ENCODE measurements at places on chromosomes 6 and 20. TPM values are rescaled to one million over a fixed set of nuclear protein-coding genes. Genes with fewer than 3 reads are reported as not detected.

DNA sequence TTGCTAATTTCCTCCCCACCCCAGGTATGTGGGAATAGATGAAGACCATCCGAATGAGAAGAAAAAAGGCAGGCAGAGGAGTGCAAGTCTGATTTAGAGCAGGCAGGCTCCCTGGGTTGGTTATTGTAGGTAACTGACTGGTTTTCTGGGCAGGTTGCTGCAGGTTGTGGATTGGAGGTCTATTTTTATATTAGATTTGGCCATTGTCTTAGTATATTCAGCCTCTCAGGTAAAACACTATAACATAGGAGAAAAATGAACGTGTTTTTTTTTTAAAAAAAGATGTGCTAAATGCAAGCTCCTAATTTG lies 492 bp upstream of the TBC1D7 start:
- no peak for DNase-seq

DNA sequence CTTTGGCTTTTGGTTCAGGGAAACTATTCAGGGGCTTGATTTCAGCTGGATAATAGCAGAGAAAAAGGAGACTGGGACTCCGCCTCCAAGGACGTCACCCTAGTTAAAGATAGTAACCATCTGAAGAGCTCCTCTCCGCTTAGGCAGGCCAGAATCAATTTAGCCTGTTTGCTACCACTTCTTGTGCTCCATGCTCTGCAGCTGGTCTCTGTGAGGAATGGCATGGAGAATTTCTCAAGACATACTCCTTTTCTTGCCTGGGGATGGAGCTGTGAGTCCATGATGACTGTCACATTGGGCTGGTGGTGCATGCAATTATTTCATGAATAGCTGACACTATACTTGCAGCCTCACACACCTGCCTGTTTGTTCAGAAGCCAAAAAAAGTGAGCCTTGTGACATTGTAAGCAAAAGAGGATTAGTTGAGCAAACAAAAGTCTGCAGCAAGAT lies 61.4 kb downstream of the TXLNB start:
- DNase-seq: no peak

- no peak for DNase-seq
Observed at GRCh38 chr6:53322188-53323029, 26.3 kb downstream of the ELOVL5 start.

GRCh38 chr6:96138406-96138805 lies 122.6 kb downstream of the FUT9 start:
- DNase-seq: no peak

DNA sequence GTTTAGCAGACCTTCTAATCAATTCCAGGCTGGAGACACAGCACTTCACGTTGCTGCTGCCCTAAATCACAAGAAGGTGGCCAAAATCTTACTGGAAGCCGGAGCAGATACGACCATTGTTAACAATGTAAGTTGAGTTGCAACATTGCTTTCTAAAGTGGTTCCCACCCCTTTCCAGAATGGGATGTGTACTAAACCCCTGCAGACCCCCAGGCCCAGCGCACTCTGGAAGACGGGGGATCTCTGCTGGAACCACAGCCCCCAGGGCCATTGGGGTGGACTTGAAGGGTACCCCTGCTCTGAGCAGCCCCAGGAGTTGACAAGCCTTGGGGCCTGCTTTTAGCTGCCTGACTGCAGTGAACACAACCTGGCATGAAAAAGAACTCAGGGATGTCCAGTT lies 22.0 kb downstream of the LYRM2 start:
- DNase-seq: no peak

GRCh38 chr6:52522151-52522626 lies 54.7 kb downstream of the TRAM2 start:
- no peak for DNase-seq

DNA sequence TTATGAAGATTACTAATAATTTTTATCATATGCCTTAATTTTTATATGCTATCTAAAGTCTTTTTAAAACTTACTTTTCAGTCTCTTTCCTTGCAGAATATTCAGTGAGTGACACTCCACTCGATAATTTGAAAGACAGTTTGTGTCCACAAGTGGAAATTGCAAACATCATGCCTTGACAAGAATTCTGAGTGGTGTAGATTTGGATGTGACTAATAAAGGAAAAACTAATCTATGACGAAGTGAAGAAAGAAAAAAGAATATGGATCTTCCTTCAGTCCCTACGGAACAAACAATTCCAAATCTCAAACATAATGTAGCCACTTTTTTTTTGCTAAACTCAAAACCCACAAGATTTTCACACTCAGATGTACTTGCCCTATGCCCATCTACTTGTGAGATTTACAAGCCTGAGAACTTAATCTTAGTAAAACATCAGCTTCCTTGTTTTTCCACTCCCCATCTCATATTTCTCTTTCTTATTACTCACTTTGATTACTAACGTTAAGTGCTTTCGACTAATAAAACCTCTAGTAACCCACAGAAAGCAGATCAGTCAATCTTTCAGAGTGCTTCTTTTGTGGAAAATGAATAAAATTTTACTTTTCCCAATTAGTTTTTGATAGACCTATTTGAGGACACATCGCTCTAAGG lies 1155.8 kb downstream of the GRIK2 start:
- no peak for DNase-seq

DNA sequence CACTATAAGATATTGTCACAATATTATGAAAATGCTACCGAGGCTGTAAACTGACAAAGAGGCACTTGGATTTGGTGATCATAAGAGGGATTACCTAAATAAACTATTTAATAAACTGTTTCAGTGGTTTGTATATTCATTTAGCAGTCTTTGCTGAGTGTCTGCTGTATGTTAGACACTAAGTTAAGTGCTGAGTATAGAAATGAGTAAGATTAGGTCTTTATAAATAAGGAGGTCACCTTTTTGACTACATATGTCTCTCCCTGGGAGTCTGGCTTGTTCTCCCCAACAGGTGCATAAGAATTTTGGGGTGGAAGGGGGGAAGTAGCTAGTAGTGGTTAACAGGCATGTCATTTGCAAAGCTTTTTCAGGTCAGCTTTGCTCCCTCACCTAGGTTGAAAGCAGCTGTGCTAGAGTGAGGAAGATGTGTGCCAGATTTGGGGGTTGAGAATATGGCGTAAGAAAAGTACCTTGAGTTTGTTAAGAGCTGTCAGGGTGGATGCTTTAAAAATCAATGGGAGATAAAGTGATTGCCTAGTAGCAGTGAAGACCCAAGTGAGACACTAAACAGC lies 246.3 kb downstream of the ZFAND3 start:
- no peak for DNase-seq

GRCh38 chr20:63177785-63178445 lies 38.0 kb downstream of the YTHDF1 start:
- no peak for DNase-seq

DNA sequence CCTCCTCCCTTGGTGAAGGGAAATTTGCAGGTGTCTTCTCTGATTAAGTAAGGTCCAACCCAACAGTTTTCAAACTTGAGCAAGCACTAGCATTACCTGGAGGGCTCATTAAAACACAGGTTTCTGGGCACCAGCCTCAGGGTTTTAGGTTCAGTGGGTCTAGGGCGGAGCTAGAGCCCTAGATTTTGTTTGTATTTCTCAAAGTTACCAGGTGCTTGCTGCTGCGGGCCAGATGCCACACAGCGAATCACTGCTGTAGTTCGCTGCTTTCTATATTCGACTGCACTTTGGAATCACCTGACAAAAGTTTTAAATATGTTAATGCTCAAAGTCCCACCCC lies 869 bp downstream of the COL21A1 start:
- DNase-seq: no peak

DNA sequence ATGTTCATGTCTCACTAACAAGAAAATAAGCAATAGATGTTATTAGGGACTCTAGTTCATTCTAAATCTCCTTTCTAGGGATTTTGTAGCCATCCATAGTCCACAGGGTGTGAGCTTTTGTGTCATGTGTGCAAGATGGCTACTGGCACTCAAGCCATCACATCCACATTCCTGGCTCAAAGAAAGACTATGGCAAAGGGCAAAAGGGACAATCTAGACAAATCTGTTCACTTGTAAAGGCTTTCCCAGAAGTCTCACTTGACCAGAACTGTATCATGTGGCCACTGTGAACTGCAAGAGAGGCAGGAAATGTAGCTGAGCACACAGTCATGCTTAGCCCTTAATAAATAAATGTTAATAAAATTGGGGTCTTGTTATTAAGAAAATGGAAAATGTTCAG lies 212.6 kb upstream of the EXOC2 start:
- no peak for DNase-seq

- DNase-seq: no peak
Observed at GRCh38 chr6:14022673-14023072, 94.9 kb upstream of the CD83 start.

DNA sequence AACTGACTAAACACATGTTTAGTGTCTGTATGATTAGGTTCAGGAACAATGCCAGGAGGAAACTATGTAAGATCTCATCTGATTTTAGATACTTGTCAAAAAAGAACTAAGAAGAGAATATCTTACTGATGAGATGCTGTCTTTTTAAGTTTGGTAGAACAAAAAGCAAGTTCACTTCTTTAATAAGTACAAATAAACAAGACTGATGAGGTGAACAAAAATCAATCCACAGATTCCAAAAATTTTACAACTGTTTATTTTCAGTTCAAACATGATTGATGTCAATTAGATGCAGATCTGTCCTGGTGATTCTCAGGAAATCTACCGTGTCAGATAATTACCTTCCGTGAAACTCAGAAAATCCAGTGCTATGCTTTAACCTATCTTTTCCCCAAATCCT lies 24.9 kb downstream of the EPHA7 start:
- no peak for DNase-seq

DNA sequence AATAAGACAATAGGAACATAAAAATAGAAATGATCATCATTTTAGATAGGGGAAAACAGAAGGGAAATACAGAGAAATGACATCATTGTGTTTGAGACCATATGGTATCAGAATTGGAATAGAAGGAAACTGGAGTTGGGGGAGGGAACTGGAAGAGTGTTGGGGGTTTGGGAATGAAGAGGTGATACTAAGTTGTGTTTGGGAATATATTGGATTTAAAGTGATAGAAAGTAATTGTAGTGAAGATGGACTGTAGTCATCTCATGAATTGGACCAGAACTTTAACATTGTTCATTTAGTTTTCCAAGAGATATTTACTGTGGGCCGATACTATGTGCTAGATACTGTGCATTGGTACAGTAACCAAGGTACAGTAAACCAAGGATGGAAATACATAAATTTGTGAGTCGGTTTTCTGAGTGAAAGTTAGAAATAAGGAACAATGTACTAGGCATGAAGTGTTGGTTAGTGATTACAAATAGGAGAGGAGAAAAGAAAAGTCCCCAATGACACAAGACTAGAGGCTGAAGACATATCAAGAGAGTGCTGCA lies 32.3 kb downstream of the KCNQ5 start:
- DNase-seq: no peak

GRCh38 chr6:53768636-53769035 lies 26.2 kb upstream of the LRRC1 start:
- DNase-seq: no peak

- DNase-seq: peak; percentile 15
Observed at GRCh38 chr6:41626917-41627316, 11.4 kb upstream of the MDFI start.

Gene MRPS10
- total RNA-seq: 24.8 TPM

Gene ZSCAN12
- 5.6 TPM for total RNA-seq

Gene ZNF831
- 1.0 TPM for total RNA-seq

Gene IMPG1
- not detected for total RNA-seq

Gene PRR18
- total RNA-seq: not detected

Gene MLIP
- 0.20 TPM for total RNA-seq

Gene RCAN2
- total RNA-seq: 11.7 TPM

Gene FAM8A1
- total RNA-seq: 30.9 TPM

All from upper lobe of right lung (tissue), 1 donor.